IMR-90 (cell line): ENCODE measurements at places on chromosomes 4 and X. TPM values are rescaled to one million over a fixed set of nuclear protein-coding genes. Genes with fewer than 3 reads are reported as not detected.

Gene PGAM4
- total RNA-seq, result 0.72 TPM in 1 of 2 replicates, not detected in the other

Gene FGF5
- total RNA-seq, result 18.6 and 35.8 TPM in 2 replicates

Gene MAGEB18
- not detected in 2 replicates for total RNA-seq

Gene HMGB2
- total RNA-seq, result 49.3 and 112 TPM in 2 replicates

Gene TMEM156
- total RNA-seq, result 0.54 and 0.83 TPM in 2 replicates

Gene SYP
- under 0.01 TPM in 1 of 2 replicates, not detected in the other for total RNA-seq

Gene CHIC1
- 7.3 and 13.1 TPM in 2 replicates for total RNA-seq

Gene BEND2
- not detected in 2 replicates for total RNA-seq

Gene HPSE
- under 0.01 and 0.28 TPM in 2 replicates for total RNA-seq

Gene ARL9
- total RNA-seq, result 0.18 and 0.28 TPM in 2 replicates

Gene MSANTD1
- total RNA-seq, result under 0.01 and 0.28 TPM in 2 replicates

Gene PPEF2
- not detected in 2 replicates for total RNA-seq

Gene TIMM17B
- total RNA-seq, result 25.6 and 28.7 TPM in 2 replicates

Gene SYTL4
- total RNA-seq, result 2.3 and 3.1 TPM in 2 replicates
